SHP77 treated with DMSO at 0.1 percent for 48 hours (cell line): ENCODE measurements at places on chromosomes 7 and 10.
A peak's percentile ranks its signal among the peaks of the same experiment; 100 is the strongest.

GRCh38 chr7:4726566-4726965 is 44.5 kb downstream of the FOXK1 start:
- DNase-seq, result no peak

DNA sequence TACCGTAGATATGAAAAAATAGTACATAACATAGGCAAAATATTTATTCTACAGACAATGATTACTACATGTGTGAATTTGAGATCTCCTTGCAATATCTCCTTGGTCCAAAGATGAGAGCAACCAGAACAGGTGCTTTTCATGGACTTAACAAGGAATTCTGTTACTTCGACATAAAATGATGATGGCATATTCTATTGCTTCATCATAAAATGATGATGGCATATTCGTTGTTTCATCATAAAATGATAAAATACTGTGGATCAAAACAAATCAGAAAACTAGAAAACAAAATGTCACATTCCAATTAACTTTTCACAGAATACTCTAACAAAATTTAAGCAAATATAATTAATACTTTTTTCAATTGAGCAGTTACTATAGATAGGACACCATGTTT is 4.8 kb downstream of the OSBPL3 start:
- no peak for DNase-seq

GRCh38 chr7:39727231-39728012 is 104.0 kb downstream of the RALA start:
- no peak for DNase-seq

DNA sequence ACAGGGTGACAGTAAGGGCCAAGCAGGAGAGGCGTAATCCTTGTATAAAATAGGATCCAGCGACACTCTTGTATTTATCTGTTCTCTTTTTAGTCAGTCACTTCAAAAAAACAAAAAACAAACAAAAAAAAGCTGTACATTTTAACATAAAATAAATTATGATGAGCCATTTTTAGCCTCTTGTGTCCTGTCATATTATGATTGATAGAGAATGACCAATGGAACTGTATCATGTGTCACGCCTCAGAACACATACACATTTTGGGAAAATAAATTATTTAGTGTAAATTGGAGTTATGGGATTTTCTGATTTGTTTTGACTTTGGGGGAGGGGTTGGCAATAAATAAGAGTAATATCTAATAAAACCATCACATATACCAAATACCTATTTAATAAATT is 79.3 kb upstream of the SAMD8 start:
- DNase-seq, result no peak

DNA sequence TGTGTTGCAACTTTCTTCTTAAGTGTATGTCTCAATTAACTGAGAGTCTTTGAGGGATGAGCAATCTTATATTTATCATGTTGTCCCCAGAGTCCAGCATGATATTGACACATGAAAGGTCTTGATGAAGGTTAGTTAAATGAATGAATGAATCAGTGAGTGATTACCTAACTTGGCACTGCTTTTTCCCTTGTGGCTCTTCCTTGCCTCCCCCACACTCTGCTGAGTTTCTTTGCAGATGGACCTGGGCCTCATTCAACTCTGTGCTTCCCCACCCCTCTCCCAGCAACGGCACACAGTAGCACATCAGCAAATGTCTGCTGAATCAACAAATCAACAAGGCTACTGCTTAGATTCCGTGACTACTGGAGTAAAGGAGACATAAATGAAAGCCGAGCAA is 235.1 kb upstream of the CXCL12 start:
- DNase-seq, result no peak

DNA sequence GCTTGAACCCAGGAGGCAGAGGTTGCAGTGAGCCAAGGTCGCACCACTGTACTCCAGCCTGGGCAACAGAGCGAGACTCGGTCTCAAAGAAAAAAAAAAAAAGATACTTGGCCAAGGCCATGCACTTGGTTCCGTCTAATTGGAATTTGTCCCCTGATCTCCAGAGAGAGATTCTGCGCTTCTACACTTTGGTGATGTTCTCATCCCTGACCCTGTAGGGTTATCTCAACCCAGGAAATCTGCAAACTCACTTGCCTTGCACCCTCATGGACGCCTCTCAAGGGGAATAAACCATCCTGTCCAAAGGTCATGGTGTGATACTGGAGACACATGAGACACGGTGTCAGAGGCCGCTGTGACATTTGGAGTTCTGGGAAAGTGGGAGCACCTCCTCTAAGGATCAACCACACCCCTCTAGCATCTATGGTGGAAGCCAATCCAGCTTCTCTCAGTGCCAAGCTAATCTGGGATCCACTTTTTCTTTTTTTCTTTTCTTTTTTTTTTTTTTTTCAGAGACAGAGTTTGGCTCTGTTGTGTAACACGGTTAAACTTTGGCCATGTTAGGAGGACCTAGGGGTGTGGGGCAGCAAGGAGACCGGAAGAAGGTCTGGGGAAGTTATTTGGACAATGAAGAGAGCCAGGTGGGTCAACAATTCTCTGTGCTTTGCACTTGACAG is 7.8 kb upstream of the POR start:
- DNase-seq, result peak; percentile 19

DNA sequence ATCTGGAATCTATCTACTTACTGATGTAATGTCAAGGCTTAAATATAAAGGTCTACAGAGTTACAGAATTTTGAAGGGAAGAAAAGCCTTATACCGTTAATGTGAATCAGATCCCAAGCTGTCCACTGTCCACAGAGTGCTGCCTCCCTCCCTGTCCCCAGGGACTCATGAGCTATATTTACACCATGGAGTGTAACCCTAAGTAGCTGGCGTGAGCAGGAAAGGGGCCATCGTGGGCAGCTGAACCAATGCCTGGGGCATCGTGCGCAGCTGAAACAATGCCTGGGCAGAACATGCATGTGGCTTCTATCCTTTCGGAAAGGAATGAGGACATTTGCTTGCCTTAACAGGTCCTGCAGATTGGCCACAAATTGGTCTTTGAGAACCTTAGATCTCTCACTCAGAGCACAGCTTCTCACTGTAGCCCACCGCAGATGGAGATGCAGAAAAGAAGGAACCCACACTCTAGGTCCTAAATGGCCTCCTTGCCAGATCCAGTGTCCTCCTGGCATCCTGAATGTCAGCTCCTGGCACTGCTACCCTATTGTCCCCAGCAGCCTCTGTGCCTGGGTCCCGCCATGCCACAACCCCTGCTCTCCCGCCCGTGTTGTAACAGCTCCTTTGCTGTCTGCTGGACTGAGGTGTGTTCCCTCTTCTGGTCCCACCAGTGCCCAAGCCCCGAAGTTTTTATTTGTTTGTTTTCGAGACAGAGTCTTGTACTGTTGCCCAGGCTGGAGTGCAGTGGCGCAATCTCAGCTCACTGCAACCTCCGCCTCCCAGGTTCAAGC is 30.3 kb downstream of the CCDC3 start:
- no peak for DNase-seq

DNA sequence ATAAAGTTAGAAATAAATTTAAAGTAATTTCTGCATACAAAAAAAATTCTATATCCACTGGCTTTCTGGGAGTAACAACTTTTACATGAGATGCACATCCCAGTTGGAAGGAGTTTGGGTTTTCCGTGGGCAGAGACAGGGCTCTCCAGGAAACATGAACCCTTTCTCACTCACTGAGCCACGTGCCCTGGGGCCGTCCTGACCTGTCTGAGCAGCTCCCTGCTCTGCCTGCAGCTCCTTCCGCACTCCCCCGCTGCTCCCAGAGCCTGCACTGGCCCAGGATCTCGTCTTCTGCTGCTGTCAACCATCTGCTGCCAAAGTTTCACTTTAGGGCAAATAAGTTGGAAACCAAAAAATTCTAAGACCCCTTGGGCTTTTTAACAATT is 169.1 kb downstream of the DIP2C start:
- DNase-seq, result no peak

DNA sequence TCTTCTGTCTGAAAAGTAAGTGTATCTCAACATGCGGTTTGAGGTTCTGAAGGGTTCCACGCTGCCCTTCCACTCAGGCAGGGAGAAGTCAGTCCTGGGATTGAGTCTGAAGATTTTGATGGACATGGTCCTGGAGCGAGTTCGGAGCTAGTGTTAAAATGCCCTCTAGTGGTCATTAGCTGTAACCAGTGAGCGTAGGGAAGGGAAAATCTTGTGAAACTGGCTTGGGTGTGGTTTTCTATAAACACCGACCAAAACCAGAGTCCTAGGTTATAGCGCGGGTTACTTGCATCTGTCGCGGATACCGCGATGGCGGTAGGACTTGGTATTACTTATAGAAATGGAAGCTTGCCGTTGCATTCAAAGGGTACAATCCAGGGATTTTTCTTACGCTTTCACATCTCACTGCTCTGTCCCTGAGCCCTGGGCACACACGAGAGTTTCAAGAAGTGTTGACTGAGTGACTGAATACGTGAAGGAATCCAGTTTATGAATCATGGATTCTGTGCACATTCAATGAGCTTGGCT is 348.2 kb upstream of the C7orf33 start:
- DNase-seq, result peak; percentile 40

- no peak for DNase-seq
Measured at GRCh38 chr10:112790921-112791320, 159.1 kb upstream of the TCF7L2 start.

GRCh38 chr10:44385026-44385695 is at the start of gene CXCL12:
TSS of gene CXCL12 (minus strand) at chr10:44385097. CDS start at chr10:44385005, 92 bp downstream.
- DNase-seq, result no peak

DNA sequence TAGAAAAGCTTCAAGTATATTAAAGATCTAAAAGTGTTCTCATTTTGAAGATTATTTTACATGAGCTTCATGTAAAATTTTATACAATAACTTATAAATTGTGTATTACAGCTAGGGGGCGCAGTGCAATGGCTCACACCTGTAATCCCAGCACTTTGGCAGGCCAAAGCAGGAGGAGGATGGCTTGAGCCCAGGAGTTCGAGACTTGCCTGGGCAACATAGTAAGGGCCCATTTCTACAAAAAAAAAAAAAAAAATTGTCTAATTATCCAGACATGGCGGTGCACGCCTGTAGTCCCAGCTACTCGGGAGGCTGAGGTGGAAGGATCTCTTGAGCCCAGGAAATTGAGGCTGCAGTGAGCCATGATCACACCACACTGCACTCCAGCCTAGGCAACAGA is 16.6 kb downstream of the ACBD5 start:
- no peak for DNase-seq

GRCh38 chr7:117652943-117653680 is 173.3 kb downstream of the CFTR start:
- no peak for DNase-seq

GRCh38 chr10:120455004-120455403 is 2.0 kb upstream of the PLPP4 start:
- DNase-seq, result no peak

DNA sequence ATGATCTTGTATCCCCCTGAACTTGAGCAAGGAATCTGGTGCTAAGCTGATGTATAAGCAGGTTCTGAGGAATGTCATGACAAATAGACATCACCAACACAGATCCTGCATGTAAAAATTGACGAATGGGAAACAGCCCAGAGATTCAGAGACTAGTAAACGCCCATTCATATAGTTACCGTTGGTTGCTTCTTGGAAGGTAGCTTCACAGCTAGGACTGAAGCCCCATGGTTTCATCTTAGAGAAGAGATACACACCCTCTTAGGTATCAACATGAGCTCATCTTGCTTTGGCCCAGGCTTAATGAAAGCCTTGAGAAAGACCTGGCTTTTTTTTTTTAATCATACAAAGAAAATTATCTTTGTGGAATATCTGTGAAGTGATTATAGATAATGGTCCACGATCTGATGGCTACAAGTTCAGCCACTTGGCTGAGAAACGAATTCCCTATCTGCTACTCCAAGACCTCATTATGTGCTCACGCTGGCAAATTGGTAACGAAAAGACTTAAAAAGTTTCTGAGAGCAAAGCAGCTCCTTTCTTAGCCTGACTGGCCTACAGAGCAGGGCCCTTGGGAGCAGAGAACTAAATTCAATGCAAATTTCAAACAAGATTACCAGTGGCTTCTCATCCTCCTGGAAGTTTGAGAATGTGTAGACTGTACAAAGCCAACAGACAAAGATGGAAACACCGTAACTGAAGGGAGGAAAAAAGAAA is 181.1 kb downstream of the NRP1 start:
- DNase-seq, result no peak

DNA sequence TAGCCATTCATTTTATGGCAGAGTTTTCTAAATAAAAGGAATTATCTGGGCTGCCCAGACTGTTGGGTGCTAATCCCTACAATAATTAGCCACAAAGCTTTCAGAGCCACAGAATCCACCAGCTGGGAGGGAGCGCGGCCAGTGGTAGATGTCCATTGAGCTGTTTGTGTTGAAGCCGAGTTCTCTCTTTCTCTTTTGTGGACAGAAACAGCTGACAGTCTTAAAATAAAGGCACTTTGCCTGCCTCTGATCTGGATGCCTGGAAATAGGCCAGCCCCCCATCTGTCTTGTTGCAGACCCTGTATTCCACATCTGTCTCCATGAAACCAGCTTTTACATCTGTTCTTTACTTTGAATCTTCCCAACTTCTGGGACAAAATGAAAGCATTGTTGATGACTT is 66.1 kb downstream of the MTPN start:
- no peak for DNase-seq

DNA sequence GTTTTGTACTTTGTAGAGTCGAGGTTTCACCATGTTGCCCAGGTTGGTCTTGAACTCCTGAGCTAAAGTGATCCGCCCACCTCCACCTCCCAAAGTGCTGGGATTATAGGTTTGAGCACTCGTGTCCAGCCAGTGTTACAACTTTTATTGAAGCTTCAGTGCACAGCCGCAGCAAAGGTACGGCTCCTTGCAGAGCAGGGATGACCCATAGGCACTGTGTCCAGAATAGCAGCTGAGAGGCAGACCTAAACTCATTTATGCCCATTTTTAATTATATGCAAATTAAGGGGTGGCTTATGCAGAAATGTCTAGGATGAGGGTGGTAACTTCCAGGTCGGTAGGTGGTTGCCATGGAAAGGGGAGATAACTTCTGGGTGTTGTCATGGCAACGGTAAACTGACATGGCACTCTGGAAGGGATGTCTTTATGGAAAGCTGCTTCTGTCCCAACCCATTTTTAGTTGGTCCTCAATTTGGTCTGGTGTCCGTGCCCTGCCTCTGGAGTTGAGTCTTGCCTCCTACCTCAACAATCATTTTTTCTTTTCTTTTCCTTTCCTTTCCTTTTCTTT is 22.7 kb downstream of the NYAP1 start:
- no peak for DNase-seq

DNA sequence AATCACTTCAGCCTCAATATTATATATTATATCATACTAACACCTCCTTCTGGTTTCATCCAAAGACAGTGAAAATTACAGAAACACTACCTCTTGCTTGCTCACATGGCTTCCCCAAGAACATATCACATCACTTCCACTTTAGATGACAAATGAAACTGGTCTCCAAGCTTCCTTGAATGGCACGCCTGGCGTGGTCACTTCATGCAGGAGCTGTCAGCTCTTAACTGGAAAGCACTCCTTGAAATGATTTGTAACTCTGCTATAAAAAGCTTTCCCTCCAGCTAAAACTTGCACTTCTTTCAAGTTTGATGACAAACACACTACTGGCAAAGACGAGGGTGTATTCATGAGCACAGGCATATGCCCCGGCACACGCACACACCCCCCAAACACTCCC is 84.1 kb upstream of the INHBA start:
- DNase-seq, result no peak

DNA sequence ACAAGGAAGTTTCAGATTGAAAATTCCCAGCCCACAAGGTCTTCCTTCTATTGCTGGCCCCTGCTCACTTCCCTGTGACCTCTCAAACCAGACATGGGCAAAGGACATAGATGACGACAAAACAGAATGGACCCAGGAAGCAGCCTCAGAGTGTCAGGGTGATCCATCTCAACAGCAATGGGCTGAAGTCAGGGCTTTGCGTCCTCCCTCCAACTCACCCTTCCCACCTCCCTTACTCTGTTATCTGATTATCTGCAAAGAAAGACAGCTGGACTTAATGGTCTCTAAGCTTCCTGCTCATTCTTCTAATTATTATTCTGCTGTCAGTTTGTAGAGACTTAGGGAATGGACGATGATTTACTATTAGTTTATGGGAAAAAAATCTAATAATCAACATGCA is 115.9 kb downstream of the PIP4K2A start:
- no peak for DNase-seq
